RPMI7951 (cell line): ENCODE measurements at places on chromosomes 3 and 15. TPM values are rescaled to one million over a fixed set of nuclear protein-coding genes. Genes with fewer than 3 reads are reported as not detected.

GRCh38 chr3:14248849-14249523 lies 70.4 kb downstream of the LSM3 start:
- peak; percentile 53 for DNase-seq

DNA sequence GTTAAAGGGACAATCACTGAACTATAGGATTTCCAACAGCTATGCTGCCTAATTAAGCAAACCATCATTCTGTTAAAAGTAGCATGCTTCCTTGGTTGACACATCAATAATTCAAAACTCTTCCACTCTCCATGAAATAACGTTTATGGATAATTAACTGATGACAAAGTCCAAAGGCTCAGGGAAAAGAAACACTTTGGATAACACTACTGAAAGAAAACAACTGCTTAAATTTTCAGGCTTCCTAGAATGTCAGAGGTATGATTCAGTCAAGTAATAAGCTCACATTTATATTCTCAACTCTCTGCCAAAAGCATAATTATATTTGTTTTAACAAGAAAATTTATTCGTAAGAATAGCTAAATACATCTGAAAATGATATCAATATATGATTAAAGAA lies 49.6 kb downstream of the WDR72 start:
- no peak for DNase-seq

GRCh38 chr3:115239717-115240116 lies 92.6 kb upstream of the ZBTB20 start:
- peak; percentile 99 for DNase-seq

The GXYLT2 gene
- 64.6 and 66.1 TPM in 2 replicates for total RNA-seq

DNA sequence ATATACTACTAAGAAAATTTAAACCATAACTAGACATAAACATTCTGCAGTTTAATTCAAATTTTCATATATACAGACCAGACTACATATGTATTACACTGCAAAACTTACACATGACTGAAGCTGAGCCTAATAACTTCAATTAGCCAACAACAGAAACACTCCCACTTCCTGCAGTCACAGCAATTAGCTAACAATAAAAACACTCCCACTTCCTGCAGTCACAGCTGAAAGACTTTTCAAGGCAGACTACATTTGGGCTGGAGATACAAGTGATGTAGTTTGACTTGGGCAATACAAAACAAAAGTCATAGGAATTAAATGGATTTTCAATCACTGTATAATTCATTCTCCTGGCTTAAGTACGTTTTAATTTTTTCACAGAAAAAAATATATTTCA lies 10.3 kb downstream of the TM2D3 start:
- peak; percentile 19 for DNase-seq

The RAB7A gene
- 82.1 and 90.4 TPM in 2 replicates for total RNA-seq

The SLITRK3 gene
- not detected in 2 replicates for total RNA-seq

The ST8SIA2 gene
- total RNA-seq: 15.1 and 20.4 TPM in 2 replicates

- DNase-seq: no peak
These were observed 142.9 kb downstream of the LRRK1 start for GRCh38 chr15:101062063-101062462.

DNA sequence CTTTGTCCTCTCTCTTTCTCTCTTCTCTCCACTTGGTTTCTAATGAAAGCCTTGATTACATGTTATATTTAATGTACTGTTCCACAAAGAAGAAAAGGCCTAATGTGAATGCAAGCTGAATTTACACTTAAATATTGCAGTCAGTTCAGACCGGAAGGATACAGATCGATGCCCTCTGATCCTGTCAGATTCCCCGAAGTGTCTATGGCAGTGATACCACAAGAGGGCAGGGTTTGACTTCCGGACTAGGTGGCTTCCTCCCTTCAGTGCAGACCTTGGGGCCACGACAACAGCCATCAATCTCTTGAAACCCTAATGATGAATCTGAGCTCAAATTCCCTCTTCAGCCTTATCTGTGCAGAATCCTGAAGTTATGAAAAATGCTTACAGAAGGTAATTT lies 29.5 kb downstream of the AGTR1 start:
- DNase-seq: peak; percentile 21

GRCh38 chr15:88619796-88620195 lies 1.3 kb upstream of the AEN start:
- DNase-seq: no peak

DNA sequence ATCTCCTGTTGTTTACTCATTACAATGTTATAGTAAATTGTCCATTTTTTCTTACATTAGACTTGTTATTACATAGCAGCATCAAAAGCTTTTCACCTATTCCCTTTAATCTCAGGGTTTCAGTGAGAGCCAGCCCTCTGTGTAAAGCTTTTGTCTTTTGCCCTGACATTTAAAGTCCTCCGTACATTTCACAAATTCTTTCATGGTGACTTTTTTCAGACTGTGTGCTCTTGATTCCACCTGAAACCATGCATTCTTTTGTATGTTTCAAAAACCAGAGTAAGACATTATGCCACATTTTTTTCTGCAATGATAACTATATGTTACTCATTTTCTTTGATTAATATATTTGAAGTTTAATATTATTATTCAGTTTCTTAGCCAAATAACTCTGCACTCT lies 781.4 kb upstream of the ROBO1 start:
- DNase-seq: no peak

DNA sequence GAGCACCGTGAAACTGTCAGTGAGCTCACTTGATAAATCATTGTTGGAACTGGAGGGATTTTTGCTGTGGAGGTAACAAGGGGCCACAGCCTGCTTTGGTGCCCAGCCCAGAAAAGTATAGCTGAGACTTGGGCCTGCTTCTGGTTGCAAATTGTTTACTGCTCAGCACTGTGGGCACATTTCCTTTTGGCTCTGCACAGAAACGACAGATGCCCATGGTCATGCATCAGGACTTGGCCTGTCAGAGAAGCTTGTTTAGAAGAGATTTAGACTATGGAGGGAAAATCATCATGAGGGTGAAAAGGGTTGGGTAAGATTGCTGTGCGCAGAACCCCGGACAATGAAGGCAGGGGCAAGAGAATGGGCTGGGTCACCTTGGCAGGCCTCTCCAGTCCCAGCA lies 286.1 kb upstream of the CTNNB1 start:
- no peak for DNase-seq

DNA sequence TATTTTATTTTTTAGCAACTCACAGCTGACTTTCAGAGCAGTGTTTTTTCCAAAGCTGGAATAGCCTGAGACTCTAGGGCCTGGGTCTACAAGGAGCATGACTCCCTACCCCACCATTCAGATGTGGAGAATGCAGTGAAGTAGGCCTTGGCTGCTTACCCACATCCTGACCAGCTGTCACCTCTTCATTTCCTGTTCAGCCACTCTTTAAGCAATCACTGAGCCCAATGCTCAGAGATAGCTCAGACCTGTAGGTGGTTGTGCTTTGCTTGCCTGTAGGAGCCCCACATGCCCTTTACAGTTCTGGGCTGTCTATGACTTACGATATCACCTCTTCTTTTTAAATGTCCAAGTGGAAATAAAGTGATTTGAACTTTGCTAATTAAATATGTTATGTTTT lies 148.1 kb downstream of the NEK11 start:
- peak; percentile 26 for DNase-seq

The PML gene
- 26.1 and 39.7 TPM in 2 replicates for total RNA-seq

The GRIP2 gene
- under 0.01 TPM in 1 of 2 replicates, not detected in the other for total RNA-seq

DNA sequence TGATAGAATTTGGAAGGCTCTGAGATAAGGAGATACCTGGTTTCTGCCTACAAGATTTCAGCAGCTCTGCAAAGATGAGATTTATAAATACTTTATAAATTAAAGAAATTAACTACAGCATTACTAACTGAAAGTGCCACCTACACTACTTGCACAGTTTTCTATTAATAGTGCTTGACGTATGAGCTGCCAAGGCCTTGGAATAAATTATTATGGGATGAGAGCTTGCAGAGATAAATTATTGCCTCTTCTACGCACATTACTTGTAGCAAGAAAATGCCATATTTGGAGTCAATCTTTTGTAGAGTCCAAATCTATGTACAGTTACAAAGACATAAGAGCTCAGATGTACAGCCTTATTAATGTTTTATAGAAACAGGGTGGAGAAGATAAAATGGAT lies 89.1 kb downstream of the BCHE start:
- DNase-seq: no peak

GRCh38 chr3:85576091-85576690 lies 617.4 kb downstream of the CADM2 start:
- peak; percentile 34 for DNase-seq

GRCh38 chr3:140727886-140728285 lies 50.0 kb downstream of the TRIM42 start:
- peak; percentile 7 for DNase-seq

GRCh38 chr3:123449997-123450604 lies 1.2 kb upstream of the ADCY5 start:
- no peak for DNase-seq

The PSTPIP1 gene
- total RNA-seq: 0.29 TPM in 1 of 2 replicates, not detected in the other

DNA sequence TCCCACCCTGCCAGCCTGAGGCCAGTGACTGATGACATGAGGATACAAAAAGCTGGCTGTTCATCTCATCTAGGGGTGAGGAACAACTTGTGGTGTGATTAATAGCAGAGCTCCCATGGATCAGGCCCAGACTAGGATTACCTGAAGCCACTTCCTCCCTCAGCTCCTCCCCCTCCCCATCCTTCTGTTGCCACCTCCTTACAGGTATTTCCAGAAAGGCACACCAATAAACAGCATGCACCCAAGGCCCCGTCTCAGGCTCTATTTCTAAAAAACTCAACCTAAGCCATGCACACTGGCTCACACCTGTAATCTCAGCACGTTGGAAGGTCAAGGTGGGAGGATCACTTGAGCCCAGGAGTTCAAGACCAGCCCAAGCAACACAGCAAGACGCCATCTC lies 54.1 kb downstream of the SRGAP3 start:
- DNase-seq: no peak

DNA sequence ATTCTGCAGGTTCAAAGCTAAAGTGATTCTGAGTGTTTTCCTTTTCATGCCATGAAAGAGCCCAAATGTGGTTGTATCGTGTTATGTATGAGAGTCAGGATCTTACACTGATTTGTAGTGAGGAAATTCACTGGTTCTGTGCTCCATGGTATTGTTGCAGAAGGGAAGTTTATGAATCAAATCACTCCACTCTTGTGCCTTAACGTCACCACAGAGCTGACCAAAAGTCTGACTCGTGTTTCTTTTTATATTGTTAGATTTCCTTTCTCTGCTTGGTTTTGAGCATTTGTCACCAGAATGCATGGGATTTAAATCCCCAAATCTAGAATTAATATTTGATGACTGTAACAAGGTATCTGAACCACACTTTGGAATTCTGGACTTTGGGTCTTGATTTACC lies 29.1 kb upstream of the SLC30A4 start:
- DNase-seq: no peak

DNA sequence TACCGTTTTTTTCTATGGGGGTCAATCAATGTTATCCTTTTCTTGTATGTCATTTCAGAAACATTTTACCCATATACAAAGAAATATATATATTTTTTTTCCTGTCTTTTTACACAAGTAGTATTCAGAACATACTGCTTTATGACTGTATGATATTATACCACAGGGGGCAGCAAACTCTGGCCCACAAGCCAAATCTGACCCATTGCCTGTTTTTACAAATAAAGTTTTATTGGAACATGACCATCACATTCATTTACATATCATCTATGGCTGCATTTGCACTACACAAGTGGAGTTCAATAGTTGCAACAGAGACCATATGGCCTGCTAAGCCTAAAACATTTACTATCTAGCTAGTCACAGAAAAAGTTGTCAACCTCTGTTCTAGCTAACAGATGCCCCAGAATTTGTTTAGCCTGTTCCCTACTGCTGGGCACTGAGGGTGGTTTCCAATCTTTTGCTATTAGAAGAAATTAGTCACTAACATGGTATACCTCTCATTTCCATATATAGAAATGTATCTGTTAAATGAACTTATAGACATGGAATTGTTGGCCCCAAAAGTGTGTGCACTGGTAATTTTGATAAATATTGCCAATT lies 57.7 kb downstream of the BFSP2 start:
- no peak for DNase-seq

GRCh38 chr3:64813326-64813725 lies 125.5 kb upstream of the ADAMTS9 start:
- DNase-seq: no peak

The FBXO40 gene
- under 0.01 TPM in 2 replicates for total RNA-seq

DNA sequence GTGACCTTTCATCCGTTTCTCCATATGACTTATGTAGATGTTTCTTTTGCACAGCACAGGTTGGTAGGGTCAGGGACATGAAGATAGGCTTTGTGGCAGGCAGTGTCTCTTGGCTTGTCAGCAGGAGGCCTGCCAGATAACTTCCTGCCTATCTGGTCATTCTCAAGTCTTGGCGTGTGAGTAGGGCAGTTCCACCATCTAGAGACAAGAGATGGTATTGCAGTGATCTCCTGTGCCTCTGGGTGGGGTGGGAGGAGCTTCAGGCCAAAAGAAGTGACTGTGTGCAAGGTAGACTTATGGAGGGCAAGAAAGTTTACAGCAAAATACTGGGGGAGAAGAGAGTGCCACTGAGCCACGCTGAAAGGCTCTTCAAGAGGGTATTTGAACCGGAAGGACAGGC lies 11.0 kb downstream of the TEX264 start:
- DNase-seq: peak; percentile 87

GRCh38 chr15:80234883-80235282 lies 17.1 kb downstream of the CTXND1 start:
- peak; percentile 44 for DNase-seq

GRCh38 chr3:129224984-129225393 lies 24.4 kb upstream of the COPG1 start:
- peak; percentile 92 for DNase-seq

GRCh38 chr15:40102897-40103858 lies 5.5 kb downstream of the BMF start:
- DNase-seq: peak; percentile 98

The IL20RB gene
- 10.7 and 17.2 TPM in 2 replicates for total RNA-seq

- no peak for DNase-seq
These were observed 276.5 kb downstream of the EDEM1 start for GRCh38 chr3:5463991-5464390.

GRCh38 chr15:64163659-64164362 lies 989 bp upstream of the PPIB start:
- DNase-seq: peak; percentile 61

DNA sequence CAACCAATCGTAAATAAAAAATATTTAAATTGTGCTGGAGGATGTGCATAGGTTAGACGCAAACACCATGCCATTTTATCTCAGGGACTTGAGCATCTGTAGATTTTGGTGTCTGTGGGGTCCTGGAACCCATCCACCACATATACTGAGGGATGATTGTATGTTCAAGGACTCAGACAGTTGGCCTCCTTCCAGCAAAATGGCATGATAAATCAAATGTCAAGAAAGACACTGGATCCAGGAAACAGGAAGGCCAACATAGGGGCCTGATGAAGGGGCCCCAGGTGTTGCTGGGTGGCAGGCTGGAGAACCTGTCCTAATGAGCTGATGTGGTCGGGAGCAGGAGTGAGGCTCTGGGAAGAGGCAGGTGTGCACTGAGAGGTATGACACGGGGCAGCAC lies 289.5 kb downstream of the GABRG3 start:
- no peak for DNase-seq

GRCh38 chr15:90004671-90005070 lies 3.5 kb downstream of the ZNF710 start:
- DNase-seq: peak; percentile 91

- DNase-seq: no peak
These were observed 275.9 kb upstream of the NR2F2 start for GRCh38 chr15:96054621-96055020.
